Hematopoietic multipotent progenitor cell treated with erythropoietin and hydrocortisone succinate and interleukin-3 and kit ligand, for 8 days (in vitro differentiated cells): ENCODE measurements at places on chromosomes 12 and 14.

DNA sequence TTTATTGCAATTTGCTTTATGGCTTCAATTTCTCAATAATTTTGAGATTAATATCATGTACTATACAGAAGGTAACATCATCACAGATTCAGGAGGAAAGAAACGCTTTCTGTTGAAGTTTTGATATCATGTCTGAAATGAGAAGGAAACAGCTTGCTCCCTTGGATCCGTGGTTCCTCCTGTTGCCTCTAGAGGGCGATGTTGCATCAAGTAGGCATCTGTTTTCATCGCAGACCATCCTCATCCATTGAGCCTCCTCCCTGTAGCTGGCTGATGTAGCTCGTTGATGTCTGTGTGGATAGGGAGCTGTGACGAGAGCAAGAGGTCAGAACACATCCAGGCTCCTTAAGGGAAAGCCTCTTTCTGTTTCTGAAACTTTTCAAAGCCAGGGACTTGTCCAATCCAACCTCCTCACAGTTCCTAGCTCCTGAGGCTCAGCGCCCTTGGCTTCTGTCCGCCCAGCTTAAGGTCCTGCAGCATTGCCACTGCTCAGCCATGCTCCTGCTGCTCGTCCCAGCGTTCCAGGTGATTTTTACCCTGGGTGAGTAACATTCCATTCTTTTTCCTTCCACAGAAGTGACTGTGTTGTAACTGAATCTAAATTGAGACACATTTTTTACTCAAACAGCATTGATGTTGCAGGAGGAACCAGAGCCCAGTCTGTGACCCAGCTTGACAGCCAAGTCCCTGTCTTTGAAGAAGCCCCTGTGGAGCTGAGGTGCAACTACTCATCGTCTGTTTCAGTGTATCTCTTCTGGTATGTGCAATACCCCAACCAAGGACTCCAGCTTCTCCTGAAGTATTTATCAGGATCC lies 304.8 kb upstream of the OR4E1 start:
- peak; percentile 60 for DNase-seq

DNA sequence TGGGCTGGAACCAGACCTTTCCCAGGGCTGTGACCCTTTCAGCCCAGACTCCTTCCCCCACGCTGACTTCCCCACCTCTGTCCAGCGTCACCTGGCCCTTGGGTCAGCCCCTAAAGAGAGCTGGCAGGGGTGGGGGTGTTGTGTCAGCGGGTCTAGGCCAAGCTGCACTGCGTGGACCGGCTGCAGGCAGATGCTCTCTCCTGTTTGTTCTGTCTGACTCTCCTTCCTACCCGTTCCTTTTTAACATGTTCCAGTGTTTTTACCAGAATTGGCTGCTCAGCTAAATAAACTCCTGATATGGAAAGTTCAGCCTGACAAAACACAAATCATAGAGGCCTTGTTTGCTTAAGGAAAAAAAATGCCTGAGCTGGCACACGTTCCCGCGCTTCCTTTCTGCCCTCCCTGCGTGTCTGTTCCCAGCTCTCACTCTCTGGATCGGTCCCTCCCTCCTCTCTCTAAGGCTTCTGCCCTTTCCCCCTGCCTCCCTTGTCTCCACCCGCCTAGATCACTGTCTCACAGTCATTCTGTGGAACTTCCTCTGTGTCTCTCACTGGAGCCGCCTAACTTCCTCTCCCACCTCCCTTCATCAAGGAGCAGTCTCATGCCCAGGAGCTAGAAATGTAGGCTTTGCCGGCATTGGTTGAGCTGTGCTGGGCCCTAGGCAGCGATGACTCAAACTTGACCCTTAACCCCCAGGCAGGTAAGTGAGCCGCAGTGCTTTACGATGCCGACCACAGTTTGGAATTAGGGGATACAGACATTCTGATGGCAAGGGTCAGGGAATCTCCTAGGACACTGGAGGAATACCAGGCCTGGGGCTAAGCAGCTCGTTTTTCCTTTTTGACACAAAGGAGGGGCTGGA lies 15.5 kb upstream of the MLXIP start:
- peak; percentile 35 for DNase-seq

DNA sequence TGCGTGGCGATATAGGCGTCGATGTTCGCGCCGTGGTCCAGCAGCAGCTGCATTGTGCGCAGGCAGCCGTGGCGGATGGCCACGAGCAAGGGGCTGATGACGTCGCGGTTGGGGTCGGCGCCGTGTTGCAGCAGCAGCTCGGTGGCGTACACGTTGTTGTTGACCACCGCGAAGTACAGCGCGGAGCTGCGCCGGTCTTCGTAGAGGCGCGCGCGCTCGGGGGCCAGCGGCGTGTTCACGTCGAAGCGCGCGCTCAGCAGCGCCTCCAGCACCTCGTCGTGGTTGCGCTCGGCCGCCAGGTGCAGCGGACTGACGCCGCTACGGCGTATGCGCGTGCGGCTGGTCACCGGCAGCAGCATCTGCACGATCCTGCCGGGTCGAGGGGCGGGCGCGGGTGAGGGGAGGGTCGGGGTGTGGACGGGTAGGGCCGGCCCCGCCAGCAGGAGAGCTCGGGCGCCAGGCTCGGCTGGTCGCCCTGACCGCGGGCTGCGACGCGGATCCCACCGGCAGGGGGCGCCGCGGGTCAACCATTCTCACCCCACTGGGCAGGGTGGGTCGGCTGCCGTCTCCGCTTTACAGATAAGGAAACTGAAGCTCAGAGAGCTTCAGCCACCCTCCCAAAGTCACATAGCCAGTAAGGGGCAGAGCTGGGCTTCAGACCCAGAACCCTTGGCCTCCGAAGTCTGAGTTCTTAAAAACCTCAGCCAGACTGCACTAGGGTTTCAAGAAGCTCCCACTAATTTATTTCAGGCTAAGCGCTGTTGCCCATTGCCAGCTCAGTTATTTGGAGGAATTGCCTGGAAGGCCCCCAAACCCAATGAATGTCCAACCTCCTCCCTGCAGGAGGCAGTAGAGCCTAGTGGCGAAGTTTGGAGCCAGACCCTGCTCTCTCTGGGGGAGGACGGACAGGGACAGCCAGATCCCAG lies 12.4 kb downstream of the FAM181A start:
- DNase-seq: peak; percentile 76

DNA sequence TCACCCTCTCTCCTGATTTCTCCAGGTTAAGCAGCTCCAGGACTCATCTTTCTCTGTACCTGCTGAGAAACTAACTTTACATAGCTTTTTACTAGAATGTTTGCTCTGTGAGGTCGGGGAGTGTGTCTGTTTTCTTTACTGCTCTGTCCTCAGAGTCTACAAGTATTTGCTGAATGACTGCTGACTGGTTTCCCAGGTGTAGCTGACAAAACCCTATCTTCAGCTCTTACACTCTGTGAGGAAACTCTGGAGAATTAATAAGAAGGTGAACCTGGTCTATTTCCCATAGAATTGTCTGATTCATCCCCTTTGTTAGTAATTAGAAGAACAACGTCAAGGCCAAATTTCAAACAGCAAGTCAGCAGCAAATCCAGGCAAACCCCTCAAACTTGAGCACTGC lies 226.8 kb downstream of the ZFP36L1 start:
- DNase-seq: no peak

DNA sequence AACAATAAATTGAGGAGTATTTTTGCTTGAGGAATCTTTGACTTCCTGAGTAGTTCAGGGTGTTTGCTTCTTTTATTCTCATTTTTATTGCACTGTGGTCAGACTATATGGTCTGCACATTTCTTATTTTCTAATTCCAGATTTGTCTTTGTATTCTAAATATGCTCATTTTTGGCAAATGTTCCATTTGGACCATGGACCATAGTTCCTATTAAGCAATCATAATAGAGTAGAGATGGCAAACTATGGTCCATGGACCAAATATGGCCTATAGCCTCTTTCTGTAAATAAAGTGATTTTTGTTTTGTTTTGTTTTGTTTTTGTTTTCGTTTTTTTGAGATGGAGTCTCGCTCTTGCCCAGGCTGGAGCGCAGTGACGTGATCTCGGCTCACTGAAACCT lies 2.1 kb downstream of the GPRC5A start:
- no peak for DNase-seq

DNA sequence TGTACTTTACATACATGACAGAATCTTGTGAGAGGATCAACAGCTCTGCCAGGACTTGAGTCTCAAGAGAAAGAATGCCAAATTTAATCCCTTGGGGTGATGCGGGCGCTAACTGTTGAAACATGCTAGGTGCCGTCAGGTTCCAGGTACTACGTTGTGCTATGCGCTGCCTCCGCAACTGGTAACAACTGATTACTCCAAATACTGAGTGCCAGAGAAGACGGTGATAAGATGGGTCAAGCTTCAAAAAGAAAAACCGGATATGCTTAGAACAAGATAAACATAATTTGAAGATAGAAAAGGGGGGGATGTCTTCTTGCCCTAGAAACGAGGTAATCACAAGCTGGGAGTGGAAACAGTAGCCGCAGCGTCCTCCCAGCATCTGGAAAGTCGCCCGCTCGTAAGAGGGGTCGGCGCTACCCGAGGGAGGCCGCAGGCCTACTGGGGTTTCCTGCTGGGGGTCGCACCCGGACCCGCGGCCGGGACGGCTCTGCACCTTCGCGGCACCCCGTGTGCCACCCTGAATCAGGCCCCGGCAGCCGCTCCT lies 678 bp downstream of the ZBTB25 start:
- DNase-seq: peak; percentile 73

DNA sequence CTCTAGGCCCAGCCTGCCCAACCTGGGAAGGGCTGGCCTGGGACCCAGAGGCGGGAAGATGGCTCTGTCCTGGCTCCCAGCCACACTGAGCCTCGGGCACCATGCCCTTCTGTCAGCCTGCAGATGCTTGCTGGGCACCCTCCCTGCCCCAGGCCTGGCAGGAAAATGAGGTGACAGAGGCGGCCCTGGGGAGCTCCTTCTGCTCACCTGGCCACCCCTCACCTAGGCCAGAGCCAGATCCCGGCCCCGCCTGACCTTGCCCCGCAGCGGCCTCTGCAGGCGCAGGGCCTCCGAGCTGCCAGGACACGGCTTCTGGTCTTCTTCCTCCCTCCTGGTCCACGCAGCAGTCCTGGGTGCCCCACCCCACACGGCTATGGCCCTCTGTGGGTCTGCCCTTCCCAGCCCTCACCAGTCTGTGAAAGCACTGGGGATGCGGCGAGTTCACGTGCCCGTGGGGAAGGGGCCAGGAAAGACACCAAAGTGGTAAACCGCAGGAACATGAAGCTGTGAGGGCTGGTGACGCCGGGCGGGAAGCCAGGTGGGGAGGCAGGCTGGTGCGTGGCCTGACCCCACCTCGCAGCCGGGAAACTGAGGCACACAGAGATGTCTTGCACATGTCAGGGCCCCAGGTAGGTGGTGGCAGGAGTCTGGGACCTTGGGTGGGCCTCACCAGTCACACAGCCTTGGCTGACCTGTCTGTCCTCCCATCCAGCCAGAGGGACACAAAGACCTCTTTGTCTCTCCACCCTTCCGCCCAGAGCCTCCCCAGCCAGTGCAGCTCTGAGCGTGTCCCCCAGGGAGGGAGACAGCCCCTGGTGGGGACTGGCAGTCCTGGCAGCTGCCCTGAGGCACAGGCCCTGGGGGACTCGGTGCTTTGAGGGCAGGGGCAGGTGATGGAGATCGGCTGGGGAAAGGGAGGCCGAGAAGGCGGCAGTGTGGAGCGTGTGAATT lies 12.8 kb downstream of the BAG5 start:
- no peak for DNase-seq

DNA sequence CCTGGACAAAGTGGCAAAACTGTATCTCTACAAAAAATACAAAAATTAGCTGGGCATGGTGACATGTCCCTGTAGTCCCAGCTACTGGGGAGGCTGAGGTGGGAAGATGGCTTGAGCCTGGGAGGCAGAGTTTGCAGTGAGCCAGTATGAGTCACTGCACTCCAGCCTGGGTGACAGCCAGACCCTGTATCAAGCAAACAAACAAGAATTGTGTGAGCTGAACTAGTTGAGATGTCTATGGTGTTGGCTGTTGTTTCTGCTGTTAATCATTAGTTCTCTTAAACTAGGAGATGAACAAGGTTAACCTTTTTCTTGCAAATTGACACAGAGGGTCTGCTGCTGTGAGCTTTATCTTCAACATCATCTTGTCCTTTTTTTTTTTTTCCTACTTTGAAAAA lies 23.6 kb downstream of the RASSF3 start:
- DNase-seq: no peak

DNA sequence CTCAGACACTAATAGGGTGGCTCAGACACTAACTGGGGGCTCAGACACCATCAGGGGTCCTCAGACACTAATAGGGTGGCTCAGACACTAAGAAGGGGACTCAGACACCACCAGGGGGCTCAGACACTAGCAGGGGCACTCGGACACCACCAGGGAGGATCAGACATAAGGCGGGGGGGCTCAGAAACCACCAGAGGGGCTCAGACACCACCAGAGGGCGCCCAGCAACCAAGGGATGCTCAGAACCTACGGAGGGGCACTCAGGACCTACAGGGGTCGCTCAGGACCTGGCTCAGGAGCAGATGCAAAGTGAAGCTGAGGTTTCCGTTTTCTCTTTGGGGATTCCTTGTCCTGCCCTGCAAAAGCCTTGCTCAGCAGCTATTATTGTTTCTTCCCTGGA lies 448.5 kb downstream of the TMEM121 start:
- DNase-seq: peak; percentile 73

GRCh38 chr12:25785134-25785533 lies 173.3 kb upstream of the RASSF8 start:
- no peak for DNase-seq

GRCh38 chr14:31283578-31284252 lies 76.1 kb upstream of the HECTD1 start:
- DNase-seq: no peak

GRCh38 chr14:89899917-89900663 lies 54.4 kb downstream of the EFCAB11 start:
- peak; percentile 35 for DNase-seq

DNA sequence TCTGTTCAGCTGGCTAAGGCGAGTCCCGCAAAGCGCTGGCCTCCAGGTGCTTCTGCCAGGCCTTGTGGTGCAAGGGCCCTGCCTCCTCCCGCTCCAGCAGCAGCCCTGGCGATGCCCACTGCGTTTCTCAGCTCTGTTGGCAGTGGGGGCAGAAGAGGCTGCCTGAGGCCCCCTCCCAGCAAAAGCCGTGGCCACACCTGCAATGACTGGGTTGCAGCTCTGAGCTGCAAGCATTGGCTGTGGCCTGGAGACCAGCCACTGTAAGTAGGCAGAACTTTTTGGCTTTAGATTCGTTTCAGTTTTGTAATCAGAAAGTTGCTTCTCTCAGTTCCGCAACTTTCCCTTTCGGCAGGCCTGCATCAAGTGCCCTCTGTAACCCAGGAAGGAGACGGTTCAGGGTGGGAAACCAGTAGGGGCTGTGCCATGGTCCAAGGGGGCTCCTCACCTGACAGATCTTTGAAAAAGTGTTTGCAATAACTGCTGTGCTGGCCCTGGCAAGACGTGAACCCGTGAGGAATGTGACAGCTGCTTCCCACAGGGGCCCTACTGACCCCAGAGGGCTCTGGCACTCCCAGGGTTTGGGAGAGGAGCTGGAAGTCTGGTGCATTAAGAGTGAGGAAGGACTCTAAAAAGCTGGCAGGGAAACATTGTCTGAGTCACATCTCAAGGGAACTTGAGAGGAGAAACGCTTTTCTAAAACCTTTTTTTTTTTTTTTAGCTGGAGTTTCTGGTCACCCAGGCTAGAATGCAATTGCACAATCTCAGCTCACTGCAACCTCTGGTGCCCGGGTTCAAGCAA lies 54.5 kb upstream of the MAX start:
- no peak for DNase-seq

GRCh38 chr12:1832801-1833595 lies 12.6 kb downstream of the LRTM2 start:
- DNase-seq: no peak
